NCI-H1092 treated with DMSO at 0.1 percent for 48 hours (cell line): ENCODE measurements at places on chromosomes 12 and 14.

GRCh38 chr12:95445884-95446505 is 28.0 kb upstream of the METAP2 start:
- DNase-seq, result no peak

GRCh38 chr14:67111022-67111421 is 78.2 kb upstream of the GARIN2 start:
- DNase-seq, result no peak

DNA sequence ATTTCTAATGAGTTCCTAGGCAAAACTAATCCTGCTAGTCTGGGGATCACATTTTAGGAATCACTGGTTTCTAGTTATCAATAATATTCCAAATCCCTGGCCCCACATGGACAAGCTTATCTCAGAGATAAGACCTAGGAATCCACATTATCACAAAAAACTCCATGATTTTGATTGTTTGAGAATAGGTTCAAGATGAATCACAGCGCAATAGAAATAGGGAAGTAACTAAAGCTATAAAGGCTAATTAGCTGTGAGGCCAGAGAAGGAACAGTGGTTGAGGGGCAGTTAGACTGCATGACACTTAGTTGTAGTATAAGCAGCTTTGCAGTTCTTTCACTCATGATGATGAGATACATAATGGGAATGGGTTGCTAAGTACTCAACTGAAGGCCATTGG is 13.1 kb upstream of the ATP5F1B start:
- DNase-seq, result no peak

- DNase-seq, result no peak
Measured at GRCh38 chr12:120640861-120641833, 721 bp downstream of the CABP1 start.

- no peak for DNase-seq
Measured at GRCh38 chr12:19415563-19415962, 23.7 kb upstream of the AEBP2 start.

DNA sequence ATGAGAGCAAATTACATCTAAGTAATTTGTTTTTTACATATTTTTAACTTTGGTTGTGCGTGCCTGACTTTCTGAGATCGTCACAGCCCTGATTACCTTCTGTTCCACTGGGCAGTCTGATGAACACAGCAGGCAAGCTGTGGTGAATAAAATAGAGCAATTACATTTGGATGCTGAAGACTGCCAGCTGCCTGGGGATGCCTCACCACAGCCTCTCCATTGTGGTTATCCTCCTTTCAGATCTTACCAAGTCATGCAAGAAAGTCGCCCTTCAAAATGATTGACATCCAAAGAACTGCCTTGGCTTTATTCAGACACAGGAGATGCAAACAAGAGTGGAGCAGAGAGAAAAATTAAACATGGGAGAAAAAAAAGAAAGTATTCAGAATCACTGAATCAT is 456.6 kb upstream of the TMPO start:
- DNase-seq, result no peak

DNA sequence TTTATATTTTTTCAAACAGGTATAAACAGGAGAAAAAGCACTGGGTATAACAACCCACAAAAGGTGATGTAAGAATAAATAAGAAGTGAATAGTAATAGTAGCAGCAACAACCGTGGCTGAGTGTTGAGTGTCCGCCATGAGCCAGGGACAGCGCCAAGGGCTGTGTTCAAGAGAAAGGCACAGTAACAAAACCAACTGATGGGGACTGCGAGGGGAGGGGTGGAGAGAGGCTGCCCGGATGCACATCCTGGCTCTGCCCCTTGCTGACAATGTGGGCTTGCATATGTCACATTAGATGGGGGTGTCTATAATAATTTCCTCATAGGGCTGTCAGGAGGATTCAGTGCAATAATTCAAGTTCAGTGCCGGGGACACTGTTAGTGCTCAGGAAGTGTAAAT is 912.4 kb downstream of the VRK1 start:
- no peak for DNase-seq

DNA sequence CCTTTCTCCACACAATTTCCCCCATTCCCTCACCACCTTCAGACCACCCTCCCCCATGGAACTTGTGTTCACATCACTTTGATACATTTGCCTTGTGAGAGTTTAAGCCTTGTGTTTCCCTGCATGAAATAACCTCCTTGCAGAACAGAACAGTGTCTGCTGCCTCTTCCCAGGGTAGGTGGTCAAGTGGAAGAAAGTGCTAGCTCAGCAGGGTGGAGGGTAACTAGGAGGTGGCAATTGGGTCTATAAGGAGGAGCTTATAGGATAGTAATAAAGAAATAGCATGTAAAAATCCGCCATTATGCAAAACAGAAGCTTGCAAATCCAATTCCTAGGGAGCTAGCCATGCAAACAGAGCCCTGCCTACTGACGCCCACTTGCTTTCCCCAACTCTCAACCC is 13.9 kb upstream of the KRT8 start:
- DNase-seq, result no peak

DNA sequence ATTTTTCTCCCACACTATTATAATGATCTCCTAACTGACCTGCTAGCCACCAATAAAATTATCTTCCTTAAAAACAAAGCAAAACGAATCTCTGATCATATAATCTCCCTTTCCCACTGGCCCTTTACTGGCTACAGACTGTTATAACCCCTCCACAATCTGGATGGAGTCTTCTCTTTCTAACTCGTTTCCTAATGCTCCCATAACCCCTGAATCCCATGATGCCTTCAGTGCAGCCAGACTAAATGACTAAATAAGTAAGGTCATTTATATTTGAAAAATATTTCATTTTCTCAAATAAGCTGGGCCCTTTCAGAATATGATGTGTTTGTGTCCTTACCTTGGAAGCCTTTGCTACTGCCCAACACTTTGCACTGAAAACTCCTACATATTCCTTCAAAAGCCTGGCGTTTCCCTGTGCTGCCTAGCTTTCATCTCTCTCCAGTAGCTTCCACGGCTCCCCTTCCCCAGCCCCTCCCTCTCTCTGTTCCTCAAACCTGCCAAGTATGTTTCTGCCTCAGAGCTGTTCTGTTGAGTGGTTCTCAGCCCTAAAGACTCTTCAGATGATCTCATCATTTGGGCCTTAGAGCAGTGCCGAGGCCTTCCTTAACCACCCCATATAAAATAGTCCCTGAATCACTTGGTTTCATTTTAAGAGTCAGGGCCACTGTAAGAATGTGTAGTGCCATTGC is 91.7 kb downstream of the MYRFL start:
- no peak for DNase-seq

DNA sequence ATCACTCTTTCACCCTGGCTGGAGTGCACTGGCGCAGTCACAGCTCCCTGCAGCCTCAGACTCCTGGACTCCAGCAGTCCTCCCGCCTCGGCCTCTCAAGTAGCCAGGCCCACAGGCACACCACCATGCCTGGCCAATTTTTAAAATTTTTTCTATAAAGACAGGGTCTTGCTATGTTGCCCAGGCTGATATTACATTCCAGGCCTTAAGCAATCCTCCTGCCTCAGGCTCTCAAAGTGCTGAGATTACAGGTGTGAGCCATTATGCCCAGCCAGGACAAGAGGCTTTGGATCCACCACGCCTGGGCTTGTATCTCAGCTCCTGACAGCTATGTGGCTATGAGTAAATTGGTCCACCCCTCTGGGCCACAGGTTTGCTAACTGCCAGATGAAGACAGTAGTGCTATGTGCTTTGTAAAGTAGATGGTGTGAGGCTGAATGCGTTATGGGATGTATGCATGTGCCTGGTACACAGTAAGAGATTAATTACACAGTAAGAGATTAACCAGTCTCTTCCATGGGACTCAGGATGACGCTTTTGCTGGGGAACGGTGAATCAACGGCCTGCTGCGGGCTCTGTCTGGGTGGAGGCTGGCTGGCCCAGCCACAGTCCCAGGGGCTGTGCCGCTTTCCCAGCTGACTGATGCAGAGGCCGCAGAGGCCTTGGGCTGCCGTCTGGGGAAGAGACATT is 53.3 kb upstream of the NCOR2 start:
- DNase-seq, result no peak

GRCh38 chr14:58479975-58480374 is 52.5 kb downstream of the KIAA0586 start:
- no peak for DNase-seq

GRCh38 chr14:23033251-23033727 is 1.4 kb downstream of the PSMB5 start:
- no peak for DNase-seq

GRCh38 chr14:100015251-100015655 is 50.0 kb upstream of the EVL start:
- no peak for DNase-seq

GRCh38 chr12:125091401-125091800 is 26.2 kb downstream of the AACS start:
- no peak for DNase-seq

DNA sequence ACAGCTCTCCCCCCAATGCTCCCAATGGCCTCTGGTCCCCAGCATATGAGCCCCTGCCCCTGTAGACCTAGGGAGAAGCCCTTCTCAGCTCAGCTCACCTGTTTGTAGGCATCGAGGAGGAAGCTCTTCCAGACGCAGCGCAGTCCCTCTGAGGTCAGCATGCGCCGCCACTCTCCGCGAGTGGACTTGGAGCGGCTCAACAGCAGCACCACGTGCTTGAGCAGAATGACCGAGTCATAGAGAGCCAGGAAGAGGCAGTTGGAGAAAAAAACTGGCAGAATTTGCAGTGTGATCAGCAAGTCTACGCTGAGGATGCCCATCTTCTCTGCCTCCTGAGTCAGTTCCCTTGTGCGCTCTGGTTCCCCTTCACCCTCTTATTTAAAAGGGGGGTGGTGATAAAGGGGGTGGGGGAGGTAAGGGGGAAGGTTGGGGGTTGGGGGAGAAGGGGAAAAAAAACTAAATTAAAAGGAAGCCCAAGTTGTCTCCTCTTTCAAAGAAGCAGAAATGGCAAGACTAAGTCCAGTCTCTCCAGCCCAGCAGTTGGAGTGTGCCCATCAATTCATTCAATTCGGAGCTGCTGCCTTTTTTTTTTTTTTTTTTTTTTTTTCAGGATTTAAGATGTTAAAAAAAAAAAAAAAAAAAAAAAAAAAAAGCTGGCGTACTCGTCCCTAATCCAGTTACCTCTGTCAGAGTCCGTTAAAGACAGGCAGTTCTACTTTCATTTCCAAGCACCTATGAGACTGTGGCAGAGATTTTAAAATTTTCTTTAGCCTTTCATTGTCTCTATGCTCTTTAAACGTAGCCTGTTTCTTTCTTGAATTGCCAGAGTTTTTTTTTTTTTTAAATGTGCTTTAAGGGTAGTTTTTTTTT is at the start of gene DIO2:
Gene DIO2 (minus strand): TSS at position 352 of the 870 bp plus-strand sequence. CDS start 32 bp downstream, at position 320.
- DNase-seq, result no peak

DNA sequence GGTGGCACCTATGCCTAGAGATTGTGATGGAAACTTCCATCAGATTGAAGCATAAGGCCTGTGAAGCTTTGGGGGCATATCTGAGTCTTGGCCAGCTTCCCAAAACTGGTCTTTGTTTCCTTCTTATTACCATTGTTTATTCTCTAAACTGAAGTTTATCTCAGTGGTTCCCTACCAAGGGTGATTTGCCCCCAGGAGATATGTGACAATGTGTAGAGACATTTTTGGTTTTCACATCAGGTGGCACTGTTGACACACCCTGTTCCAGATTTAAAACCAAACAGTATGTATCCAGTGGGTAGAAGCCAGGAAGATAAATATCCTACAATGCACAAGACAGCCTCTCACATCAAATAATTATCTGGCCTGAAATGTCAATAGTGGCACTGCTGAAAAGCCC is 22.1 kb downstream of the RASSF9 start:
- DNase-seq, result peak; percentile 11

DNA sequence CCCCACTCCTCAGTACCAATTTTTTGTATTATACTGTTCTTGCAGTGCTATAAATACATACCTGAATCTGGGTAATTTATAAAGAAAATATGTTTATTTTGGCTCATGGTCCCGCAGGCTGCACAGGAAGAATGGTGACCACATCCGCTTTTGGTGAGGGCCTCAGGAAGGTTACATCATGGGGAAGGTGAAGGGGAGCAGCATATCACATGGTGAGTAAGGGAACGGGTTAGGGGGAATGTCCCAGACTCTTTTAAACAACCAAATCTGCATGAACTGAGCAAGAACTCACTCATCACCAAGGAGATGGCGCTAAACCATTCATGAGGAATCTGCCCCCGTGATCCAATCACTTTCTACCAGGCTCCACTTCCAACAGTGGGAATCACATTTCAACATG is 40.0 kb downstream of the OSBPL8 start:
- no peak for DNase-seq

GRCh38 chr12:30989754-30990153 is 63.2 kb downstream of the TSPAN11 start:
- peak; percentile 68 for DNase-seq

GRCh38 chr14:29078810-29079522 is 312.4 kb downstream of the FOXG1 start:
- no peak for DNase-seq

- peak; percentile 26 for DNase-seq
Measured at GRCh38 chr14:38199076-38199475, 8.6 kb upstream of the SSTR1 start.

GRCh38 chr12:754851-755562 is 2.6 kb downstream of the WNK1 start:
- DNase-seq, result peak; percentile 29

DNA sequence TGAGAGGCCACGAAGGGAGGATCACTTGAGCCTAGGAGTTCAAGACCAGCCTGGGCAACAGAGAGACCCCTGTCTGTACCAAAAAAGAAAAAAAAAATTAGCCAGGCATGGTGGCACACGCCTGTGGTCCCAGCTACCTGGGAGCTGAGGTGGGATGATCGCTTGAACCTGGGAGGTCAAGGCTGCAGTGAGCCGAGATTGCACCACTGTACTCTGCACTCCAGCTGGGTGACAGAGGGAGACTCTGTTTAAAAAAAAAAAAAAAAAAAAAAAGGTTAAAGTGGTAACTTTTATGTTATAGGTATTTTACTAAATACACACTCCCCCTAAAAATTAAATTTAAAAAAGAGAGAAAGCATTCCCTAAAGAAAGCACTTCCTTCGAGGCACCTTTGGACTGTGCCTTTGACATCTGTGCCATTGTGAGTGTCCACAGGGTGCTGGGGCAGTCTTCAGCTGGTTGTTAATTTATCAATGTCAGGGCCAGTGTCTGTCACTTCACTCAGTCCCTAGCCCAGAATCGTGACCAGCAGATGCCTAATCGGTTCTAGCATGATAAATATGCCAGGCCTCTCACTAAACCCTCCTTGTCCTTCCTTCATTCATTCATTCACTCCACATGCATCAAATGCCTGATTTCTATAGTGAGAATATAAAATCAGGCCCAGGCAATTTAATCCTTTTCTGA is 63.1 kb downstream of the B4GALNT3 start:
- no peak for DNase-seq

- no peak for DNase-seq
Measured at GRCh38 chr12:123105211-123105826, 45.6 kb downstream of the PITPNM2 start.

DNA sequence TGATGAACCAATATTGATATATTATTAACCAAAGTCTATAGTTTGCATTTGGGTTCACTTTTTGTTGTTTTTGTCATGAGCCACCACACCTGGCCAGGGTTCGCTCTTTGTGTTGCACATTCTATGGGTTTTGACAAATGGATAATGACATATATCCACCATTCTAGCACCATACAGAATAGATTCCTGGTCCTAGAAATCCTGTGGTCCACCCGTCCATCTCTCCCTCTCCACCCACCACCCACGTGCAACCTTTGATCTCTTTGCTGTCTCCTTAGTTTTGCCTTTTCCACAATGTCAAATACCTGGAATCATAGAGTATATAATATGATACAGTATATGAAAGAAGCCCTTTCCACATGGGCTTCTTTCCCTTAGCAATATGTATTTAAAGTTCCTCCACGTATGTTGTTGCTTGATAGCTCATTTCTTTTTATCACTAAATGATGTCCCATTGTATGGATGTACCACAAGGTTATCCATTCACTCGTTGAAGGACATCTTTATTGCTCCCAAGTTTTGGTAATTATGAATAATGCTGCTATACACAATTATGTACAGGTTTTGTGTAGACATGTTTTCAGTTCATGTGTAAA is 7.4 kb downstream of the RPL6 start:
- DNase-seq, result no peak
